ENCODE measurements at places on chromosomes 6 and 20.
A peak's percentile ranks its signal among the peaks of the same experiment; 100 is the strongest.

GRCh38 chr6:73803562-73804241 lies 107.7 kb downstream of the CD109 start:
- peak; percentile 85 for DNase-seq

DNA sequence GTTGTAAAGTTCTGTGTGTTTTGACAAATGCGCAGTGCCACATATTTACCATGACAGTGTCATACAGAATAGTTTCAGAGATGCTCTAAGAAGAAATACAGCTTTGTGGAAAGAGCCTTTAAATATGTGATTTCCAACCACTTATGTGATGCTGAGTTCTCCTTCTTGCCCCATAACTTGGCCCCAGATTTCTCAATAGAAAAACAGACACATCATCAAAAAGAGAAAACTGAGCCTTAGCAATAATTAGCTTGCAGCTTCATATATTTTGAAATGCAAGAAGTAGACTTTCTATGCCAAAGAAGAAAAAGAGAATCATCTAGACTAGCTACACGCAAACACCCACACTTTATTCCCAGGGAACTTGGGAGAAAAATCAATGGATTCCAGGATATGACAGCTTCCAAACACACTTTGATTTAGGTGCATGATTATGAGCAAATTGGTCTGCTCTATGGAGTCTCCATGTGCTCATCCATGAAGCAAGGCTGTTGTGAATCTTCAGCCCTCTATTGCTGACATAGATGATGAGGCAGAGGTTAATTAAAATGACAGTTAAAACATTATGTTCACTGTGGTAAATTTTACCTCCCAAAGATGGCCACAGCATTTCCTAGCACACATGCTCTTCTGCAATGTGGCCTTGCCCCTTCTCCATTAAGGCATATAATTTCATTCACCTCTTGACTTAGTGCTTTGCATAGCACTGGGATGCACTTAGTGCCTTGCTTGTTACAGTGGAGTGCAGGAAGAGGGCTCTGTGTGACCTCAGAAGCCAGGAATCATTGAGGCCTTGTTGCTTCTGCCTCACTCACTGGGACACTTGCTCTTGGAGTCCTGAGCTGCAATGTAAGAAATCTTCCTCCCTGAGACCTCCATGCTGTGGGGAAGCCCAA lies 174.6 kb downstream of the SYNDIG1 start:
- DNase-seq: no peak

GRCh38 chr20:33097001-33097400 lies 17.6 kb downstream of the BPIFB4 start:
- no peak for DNase-seq

DNA sequence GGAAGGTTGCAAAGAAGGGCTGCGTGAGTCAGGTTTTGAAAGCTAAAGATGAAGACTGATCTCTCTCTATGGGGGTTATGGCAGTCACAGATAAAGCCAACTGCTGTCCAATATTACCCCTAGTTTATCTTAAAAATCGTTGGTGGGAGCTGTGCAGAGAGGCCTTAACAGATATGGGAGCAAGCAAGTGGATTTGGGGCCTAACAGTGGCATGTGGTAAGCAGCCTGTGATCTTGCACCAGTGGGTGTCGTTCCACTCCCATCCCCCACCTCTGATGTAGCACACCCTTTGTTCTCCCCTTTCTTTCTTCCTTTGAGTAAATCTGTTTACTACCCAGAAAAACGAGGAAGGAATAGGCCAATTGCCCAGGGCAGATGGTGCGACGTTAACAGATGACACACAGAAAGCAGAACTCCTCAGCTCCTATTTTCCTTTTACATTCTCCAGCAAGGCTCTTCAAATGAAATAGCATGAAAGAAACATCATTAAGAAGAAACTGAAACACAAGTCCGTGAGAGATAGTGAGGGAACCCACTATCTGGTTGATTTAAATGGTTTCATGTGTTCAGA lies 274.1 kb upstream of the CITED2 start:
- DNase-seq: no peak

GRCh38 chr20:8305449-8305978 lies 173.4 kb downstream of the PLCB1 start:
- DNase-seq: peak; percentile 20

DNA sequence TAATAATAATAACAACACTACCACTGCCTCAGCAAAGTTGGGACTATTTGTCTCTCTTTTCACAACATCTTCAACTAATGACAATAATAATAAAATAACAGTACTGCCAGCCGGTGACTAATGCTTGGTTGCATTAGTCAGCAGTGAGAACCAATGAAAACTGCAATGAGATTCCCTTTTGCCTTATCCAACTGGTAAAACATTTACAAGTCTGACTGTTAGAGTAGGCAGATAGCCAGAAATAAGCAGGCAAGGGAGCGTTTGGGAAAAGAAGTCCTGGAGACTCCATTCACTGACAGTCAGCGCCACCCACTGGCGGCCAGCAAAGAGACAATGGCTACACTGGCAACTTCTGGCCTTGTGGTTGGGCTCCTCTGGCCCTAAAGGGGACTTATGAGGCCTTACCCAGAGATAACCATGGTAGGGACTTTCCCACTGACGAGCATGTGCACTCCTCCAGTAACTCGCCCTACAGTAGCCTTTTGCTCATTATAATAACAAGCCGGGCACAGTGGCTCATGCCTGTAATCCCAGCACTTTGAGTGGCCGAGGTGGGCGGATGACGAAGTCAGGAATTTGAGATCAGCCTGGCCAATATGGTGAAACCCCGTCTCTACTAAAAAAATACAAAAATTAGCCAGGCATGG lies 3.4 kb upstream of the NSFL1C start:
- DNase-seq: peak; percentile 99

DNA sequence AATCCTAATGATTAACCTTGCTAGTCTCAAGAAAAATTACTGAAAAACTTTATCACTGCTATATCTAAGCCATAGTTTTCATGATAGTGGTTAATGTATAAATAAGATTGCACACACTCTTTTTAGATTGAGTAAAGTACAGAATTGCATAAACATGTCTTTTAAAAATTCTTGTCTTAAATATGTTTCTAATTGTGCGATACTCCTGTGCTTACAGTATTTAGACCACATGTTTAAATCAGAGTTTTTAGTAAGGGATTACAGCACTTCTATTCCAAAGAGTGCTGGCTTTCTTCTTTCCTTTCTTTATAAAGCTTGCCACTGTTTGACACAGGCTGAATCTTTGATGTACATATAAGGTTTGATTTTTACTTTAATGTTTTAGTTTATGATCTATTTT lies 36.8 kb upstream of the RGS17 start:
- DNase-seq: no peak

DNA sequence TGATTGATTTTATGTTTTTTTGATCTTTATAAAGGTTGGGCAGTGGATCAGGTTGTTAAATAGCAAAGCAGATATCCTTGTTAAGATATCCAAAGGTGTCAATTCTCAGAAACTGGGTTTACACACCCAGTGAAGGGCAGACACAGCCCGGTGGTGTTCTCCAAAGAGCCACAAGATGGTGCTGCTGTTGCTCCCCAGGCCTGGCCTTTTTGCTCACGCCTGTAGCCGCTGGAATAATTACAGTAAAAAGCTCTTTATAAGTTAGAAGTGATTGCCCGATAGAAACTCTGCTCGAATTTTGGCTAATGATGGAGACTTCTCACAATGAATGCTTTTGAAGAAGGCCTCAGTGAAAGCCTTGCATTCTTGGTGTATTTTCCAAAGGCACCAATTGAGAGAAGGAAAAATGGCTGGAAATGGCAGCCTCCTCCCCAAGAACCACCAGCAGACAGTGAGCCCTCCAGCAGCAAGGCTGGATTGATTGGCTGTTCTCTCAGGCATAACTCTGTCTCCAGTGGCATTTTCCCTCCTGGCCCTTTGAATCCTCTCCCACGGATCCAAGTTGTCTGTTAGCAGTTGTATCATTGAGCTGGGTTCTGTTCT lies 120.5 kb upstream of the CHD6 start:
- DNase-seq: peak; percentile 44

DNA sequence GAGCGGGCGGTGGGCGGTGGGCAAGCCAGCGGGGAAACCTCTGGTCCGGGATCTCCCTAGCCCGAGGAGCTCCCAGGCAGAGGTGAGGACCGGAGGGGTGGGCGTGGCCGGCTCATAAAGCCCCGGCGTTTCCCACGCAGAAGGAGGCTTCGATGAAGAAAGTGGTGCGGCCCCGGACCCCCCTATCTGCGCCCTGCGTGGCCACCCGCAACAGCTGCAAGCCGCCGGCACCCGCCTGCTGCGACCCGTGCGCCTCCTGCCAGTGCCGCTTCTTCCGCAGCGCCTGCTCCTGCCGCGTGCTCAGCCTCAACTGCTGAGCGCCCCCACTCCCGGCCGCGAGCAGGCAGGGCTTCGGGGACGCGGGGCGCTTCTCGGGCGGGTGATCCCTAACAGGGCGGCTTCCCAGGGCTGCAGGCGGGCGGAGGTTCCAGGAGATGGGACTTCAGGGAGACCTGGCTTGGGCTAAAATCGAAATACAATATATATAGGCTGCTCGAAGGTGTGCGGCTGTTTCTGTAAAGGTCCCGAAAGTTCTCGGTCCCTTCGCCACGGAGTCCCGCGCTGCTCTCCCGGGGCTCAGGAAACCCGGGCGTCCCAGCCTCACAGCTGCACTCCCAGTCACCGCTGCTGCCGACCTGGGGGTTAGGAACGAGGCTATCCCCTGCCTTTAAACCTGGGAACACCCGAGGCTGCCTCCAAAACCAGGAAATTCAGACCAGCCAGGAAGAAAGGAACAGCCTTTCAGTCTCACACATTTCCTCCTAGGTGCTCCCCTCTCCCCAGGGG lies 27.8 kb downstream of the ASIP start:
- peak; percentile 11 for DNase-seq

GRCh38 chr6:162572240-162572639 lies 155.3 kb downstream of the PRKN start:
- DNase-seq: no peak

GRCh38 chr6:80145509-80145908 lies 39.0 kb downstream of the BCKDHB start:
- DNase-seq: no peak

- no peak for DNase-seq
Observed at GRCh38 chr20:60095456-60095855, 137.2 kb downstream of the CDH26 start.

Data from astrocyte of the spinal cord (primary cell).